ENCODE measurements at places on chromosomes 5 and 9.
A peak's percentile ranks its signal among the peaks of the same experiment; 100 is the strongest.

DNA sequence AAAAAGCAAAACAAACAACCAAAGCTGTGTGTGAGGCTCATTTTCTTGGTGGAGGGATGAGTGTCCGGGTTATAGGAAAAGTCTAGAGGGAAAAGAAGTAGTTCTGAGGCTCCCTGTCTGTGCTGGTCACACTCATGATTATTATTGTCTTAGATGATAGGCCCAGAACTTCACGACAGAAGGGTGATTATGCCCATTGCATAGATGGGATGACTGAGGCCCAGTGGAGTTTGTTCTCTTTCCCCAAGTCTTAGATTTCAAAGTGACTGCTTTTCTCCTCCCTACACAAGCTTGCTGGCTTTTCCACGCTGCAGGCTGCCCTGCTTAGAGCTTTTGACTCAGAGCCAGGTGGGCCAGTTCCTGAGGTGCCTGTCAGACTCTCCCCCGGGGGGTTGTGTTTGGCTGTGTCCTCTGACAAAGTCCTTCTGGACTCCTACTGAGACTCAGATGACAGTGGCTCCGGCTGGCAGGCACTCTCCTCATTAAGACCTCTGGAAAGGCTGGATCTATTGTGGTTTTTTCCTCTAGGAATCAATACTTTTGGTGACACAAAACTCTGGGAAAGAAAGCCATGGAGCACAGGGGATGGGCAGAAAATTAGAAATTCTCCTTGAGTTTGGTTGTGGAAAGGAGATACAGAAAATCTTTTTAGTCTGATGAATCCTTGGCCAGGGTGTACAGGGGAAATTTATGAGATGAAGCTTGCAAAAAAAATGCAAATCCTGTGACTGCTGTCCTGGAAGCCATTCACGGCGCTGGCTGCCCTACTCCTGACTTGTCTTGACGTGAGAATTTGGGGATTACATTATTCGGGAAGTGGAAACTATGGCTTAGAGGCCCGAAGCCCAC, 120.9 kb downstream of the NSG2 start:
- DNase-seq: no peak

GRCh38 chr9:109297899-109298298, 23.0 kb downstream of the EPB41L4B start:
- DNase-seq: no peak

- DNase-seq: no peak
Observed at GRCh38 chr9:7286101-7286500, 513.5 kb downstream of the DMAC1 start.

GRCh38 chr5:140574165-140574564, 9.5 kb downstream of the SLC35A4 start:
- no peak for DNase-seq

GRCh38 chr5:180787711-180788431, 14.7 kb downstream of the MGAT1 start:
- DNase-seq: peak; percentile 33

DNA sequence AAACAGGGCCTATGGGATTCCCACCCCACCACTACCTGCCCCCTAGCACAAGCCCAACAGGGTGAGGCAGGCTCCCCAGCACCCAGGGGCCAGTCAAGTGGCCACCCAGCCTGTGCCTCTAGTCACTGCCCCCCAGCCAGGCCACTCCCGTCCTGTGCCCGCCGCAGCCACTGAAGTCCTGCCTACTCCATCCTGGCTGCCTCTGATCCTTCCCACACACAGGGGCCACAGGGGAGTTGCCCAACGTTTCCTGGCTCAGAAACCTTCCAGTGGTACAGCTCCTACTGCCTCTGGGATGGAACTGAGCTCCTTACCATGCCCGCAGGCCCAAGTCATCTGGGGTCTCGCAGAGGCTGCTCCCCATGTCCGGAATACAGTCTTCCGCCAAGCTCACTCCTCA, 70.2 kb upstream of the STXBP1 start:
- DNase-seq: no peak

GRCh38 chr5:148791334-148791667, 35.1 kb upstream of the ADRB2 start:
- no peak for DNase-seq

GRCh38 chr5:128197896-128198522, 114.4 kb downstream of the SLC12A2 start:
- DNase-seq: no peak

DNA sequence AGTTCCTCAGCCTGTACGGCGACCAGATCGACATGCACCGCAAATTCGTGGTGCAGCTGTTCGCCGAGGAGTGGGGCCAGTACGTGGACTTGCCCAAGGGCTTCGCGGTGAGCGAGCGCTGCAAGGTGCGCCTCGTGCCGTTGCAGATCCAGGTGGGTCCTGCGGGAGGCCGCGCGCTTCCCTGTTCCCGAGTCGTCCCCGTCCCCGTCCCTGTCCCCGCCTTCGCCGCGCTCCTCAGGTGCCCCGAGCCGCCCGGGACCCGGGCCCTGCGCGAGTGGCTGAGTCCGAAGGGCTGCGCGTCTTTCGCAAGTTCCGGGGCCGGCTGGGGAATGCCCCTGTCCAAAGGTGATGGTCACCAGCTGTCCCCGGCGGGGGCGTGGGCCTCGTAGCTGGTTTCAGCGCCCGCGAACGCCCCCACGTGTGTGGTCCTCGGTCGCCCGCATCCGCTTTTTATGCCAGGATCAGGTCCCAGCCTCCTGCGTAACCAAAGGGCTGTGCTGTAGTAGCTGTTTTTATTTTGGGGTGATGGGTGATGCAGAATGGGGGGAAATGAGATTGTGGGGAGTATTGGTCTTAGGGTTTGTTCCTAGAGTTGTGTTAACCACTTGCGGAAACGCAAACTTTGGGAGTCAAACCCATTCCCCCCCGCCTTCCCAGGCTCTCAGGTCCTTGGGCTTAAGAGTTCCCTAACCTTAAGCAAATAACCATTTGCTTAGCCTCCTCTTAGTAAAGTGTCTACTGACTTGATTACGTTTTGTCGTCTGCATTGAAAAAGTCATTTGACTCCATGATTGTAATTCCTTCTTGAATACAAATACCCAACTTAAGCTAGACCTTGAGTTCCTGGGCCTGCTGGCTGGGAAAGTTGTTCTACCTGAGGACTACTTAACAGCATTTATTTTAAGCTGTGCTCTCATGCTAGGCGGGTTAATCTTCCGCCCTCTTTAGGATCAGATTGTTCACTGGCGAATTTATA, 663 bp downstream of the ISOC1 start:
- DNase-seq: no peak

DNA sequence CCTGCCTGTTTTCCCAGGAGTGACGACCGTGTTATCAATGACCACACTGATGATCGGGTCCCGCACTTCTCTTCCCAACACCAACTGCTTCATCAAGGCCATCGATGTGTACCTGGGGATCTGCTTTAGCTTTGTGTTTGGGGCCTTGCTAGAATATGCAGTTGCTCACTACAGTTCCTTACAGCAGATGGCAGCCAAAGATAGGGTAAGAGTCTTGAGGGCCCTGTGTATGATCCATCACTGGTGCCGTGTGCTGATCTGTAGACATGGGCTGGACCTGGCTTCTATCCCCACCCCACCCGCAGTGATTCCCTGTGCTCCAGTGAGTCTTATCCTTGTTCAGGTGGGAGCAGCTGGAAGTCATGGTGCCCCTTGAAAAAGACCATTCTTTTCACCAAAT, 26.0 kb downstream of the GABRP start:
- peak; percentile 21 for DNase-seq

GRCh38 chr5:177966009-177966838, 29.8 kb downstream of the PROP1 start:
- no peak for DNase-seq

DNA sequence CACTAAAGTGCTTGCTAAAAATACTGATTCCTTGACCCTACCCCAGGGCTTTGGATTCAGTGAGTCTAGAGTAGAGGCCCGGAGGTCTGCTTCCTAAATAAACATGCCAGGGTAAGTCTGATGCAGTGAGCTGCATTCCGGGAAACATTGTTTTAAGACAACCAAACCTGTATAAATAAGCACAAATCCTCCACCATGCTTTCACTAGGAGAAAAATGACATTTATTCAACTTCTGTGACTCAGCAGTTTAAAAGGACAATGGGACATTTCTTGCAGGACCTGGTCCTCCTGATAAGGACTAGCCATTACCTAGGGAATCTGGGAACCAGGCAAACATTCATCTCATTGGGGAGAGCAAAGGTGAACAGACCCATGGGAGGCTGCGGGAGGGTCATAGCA, 335.3 kb downstream of the MLLT3 start:
- DNase-seq: no peak

DNA sequence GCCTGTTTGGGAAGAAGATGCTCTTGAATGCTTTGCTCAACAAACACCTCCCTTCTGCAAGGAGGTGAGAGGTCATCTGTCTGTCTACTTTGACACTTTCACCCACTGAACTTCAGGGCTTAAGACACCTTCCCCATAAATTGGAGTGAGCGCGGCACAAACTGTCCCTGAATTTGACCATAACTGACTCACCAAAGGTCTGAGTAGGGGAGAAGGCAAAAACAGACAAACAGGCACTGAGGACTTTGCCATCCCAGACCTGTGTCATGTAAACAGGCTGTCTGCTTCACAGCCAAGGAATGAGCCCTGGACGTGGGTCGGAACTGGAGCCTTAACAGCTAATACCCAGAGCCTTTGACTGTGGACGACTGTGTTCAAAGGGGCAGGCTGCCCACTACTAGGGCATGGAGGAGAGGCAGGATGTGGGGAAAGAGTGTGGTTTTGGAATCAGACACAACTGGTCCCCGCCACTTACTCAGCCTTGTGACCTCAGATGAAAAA, 320.9 kb upstream of the KLF4 start:
- DNase-seq: no peak

GRCh38 chr9:109003116-109003515, 10.2 kb downstream of the CTNNAL1 start:
- DNase-seq: no peak

- DNase-seq: peak; percentile 32
Observed at GRCh38 chr5:133149345-133149744, 97.5 kb downstream of the HSPA4 start.

DNA sequence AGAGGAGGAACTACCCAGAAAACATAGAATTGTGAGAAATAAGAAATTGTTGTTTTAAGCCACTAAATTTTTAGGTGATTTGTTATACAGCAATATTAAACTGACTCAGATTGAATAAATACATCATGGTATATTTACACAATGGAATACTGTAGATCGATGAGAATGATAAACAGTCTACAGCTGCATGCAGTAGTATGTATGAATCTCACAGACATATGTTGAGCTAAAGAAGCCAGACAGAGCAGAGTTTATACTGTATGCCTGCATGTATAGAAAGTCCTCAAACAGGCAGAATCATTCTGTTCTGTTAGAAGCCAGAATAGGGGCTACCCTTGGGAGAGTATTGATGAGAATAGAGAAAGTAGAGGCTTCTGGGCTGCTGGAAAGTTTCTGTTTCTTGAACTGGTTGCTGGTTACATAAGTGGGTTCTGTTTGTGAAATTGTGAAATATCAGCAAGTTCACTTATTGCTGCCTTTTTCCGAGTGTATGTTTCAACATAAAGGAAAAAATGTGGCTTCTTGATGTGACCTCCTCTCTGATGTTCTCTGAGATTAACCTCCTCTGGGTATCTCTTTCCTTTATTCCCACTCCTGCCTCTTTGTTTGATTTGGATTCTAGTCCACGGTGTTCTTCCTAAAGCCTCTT, 9.6 kb downstream of the KIAA1958 start:
- DNase-seq: no peak

GRCh38 chr9:94779031-94779430, 52.5 kb downstream of the AOPEP start:
- no peak for DNase-seq

DNA sequence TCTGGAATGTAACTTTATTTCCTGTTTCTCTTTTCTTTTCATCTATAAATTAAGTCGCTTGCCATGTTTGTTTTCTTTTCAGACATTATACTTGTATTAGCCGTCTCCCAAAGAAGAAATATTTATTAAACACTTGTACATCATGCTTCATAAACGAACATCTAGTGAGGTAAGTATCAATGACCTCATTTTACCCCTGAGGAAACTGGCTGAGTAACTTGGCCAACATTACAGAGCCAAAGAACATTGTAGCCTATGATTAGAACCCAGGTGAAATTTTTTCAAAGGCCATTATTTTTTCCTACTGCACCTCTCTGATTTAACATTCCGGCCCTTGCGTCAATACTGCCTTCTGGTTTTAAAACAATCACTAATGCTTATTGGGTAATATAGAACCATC, 4.2 kb downstream of the FREM1 start:
- DNase-seq: no peak

DNA sequence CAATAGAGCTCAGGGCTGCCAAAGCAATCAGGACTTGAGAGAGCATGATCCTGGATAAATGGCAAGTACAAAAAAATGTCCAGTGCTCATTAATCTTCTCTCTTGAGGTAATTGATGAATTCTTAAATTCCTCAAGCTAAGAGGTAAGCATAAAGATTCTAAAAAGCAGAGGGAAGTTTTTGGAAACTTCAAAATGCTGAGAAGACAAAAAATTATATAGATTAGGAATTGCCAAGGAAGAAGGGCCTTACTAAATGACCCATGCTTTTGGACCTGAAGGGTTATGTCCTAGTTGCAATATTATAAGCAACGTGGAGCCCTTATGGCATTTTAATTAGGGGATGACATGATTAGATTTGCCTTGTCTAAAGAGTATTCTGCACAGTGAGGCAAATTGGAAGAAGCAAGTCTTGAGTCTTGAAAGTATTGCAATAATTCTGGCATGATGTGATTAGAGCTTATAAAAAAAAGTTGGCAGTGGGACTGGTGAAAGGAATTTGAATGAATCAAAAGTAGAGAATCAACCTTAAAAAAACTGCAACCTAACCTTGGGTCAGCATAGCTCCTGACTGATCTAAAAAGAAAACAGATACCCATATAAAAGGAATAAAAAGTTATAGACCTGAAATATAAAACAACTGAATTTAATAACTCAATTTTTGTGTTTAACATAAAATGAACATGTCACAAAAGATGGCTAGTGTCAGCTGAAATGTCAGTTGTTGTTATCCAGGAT, 323.8 kb upstream of the ARRDC3 start:
- no peak for DNase-seq

GRCh38 chr5:128470663-128471062, 67.4 kb downstream of the FBN2 start:
- no peak for DNase-seq

DNA sequence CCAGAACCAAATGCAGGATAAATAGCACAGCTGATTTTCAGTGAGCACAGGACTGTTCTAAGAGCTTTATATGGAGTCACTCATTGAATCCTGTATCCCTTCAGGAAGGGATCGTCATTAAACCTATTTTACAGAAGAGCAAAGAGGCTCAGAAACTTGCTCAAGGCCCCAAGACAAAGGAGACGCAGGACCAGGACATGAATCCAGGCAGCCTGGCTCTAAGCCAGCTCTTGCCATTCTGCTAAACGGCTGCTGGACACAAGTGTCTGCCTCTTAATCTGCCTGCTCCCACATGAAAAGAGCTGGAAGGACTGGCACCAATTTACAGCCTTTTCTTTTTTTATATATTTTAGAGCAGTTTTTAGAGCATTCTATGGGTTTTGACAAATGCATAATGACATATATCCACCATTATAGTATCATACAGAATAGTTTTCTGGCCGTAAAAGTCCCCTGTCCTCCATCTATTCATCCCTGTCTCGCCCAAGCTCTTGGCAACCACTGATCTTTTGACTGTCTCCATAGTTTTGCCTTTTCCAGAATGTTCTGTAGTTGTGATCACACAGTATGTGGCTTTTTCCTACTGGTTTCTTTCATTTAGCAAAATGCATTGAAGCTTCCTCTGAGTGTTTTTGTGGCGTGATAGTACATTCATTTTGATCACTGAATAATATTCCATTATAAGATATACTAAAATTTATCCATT, 37.5 kb downstream of the RETREG1 start:
- DNase-seq: no peak
